ENCODE measurements at places on chromosomes 4 and X.

- DNase-seq: no peak
These were observed 48.3 kb downstream of the MTHFD2L start for GRCh38 chr4:74206088-74206825.

DNA sequence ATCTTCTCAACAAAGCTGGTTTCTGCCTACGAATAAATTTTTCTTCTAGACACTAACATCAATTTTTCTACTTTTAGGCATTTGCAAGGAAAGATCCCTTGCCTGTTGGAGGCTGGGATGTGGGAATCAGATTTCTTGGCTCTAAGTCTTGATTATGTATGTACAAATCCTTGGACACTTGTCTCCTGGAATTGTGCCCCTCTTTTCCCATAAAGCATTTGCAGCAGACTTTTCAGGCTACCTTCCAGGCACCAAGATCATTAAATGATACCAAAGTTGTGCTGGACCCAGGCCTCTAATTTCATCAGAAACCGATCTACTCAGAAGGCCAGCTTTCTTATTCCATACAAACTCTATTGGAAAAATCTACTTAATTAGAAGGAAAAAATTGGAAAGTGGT, 339.5 kb upstream of the DIPK2B start:
- DNase-seq: no peak

- DNase-seq: no peak
These were observed 11.1 kb downstream of the MAEA start for GRCh38 chr4:1300466-1301455.

DNA sequence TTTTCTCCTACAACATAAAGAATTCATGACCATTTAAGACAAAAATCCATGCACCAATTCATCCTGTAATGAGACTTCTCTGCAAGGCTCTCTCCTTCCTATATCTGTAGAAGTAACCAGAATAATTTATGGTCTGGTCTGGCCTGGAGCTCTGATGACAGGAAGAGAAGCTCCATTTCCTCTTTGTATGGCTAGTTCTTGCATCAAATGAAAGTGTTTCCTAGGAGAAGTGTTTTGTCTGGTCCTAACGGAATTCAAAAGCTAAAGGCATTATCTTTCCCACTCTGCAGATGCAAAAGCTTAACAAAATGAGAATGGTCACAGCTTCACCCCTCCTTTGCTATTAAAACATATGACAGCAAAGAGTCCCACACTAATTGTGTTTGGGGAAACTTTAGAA, 55.1 kb downstream of the SPATA18 start:
- no peak for DNase-seq

- DNase-seq: no peak
These were observed 18.6 kb downstream of the PSMD10 start for GRCh38 chrX:108072746-108073145.

DNA sequence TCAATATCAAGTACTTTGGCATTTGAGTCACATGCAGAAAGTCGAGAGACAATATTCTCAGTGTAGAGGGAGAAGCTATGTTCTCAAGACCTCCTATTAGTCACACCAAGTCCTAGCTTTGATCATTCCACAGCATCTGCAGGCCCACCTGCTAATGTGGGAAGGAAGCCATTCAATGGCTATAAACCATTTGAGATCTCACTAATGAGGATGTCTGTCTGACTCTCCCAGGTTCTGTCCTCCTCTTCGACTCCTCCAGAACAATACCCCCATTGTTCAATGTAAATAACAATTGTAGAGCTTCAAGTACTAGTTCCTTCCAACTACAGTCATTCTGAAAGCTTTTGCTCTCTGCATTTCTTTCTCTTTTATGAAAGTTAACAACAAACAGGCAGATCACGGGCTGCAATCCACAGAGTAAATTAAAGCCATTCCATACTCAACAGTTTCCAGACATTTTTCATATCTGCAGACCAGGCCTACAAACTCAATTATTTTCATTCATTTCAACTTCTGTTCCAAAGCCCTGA, 140.2 kb upstream of the EDNRA start:
- no peak for DNase-seq

- no peak for DNase-seq
These were observed 433.6 kb downstream of the MAGEB5 start for GRCh38 chrX:26649534-26649933.

DNA sequence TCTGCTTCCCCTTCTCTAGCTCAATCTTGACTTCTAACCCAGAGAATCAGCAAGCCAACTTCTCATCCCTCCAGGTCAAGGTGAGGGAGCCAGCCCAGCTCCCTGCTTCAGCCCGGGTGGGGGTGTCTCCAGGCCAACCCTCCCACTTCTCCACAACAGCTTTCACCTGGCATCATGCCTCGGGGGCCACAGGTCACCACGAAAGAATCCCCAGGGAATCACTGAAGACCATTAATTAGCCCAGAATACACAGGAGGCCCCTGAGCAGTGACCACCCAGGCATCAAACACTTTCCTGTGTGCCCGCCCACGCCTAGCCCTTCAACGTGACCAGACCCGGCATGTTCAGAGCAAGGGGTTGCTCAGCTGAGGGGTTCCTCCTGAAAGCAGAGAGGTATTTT, 646.7 kb downstream of the BCOR start:
- no peak for DNase-seq

DNA sequence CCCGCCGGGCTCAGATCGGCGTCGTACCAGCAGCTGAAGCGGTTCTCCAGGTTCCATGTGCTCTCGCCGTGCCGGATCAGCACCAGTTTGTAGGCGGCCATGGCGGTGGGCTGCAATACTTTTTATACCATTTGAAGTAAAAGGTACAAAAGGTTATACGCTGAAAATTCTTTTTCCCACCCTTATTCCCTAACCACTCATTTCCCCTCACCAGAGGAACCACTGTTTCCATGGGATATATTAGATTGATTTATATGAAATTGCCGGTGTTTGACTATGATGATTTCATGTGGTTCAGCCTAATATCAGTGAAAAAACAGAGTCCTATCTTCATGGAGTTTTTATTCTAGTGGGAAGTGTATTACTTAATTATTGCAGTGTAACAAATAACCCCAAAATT, at the start of gene PGAM4:
PGAM4 (minus strand) TSS at position 101 of the 400 bp plus-strand sequence; CDS start at position 101, 0 bp downstream.
- no peak for DNase-seq

GRCh38 chr4:164734484-164734883, 19.4 kb upstream of the SMIM31 start:
- DNase-seq: no peak

- no peak for DNase-seq
These were observed 27.6 kb upstream of the ZNF81 start for GRCh38 chrX:47808904-47809788.

DNA sequence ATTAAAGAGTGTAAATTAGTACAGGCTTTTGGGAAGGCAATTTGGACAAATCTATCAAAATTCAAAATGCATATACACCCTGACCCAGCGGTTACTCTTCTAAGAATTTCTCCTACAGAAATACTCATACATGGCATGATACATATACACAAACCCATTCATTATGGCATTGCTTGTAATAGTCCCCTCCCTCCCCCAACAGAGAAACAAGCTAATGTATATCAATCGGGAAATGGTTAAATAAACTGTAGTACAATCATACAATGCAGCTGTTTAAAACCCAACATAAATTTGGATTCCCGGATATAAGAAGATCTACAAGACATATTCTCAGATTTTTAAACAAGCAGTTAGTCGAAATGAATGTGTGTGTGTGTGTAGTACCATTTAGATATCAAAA, 808 bp downstream of the HUWE1 start:
- no peak for DNase-seq

DNA sequence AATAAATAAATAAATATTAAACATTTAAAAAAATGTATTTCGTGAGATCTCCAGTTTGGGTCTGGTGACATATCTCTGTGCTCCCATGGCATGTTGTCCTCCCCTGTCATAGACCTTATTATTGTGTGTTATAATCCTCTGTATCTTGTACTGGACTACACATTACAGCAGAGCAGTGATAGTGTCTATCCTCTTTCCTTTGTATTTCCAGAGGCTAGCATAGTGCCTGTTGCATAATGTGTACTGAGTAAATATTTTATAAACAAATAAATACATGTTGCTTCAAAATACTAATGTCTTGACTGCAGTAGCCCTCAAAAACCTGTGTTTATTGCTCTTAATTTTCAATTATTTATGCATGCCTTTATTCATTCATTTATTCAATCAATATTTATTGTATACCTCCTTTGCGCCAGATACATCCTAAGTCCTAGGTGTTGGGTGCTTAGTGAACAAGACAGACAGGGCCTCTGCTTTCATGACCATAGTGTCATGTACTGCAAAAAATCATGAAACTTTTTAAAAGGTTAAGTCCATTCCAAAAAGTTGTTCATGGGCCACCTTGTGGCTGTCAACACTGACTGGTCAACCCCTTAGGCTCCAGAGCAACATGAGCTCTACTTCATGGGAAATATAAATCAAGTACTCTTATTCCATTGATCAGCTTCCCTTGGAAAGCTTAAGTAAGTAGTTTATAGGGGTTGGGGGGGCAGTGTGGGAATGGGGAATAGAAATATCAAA, 303.9 kb downstream of the IQCM start:
- no peak for DNase-seq

GRCh38 chr4:80235451-80235850, 31.0 kb upstream of the FGF5 start:
- DNase-seq: no peak

DNA sequence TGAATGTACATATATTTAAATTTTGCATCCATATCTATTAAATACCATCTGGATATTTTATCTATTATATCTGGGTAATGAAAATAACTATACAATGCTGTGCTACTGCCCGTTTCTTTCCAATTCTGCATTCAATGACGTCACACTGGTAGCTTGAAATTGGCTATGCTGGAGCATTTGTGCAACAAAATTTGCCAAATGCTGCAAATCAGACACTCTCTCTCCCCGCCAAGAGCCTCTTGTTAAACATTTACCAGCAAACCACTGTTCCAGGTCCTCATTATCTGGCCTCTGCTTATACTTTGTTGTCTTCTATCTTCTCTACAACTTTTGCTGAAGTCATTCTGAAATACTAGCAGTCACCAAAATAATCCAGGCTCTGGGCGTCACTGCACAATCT, 938.4 kb upstream of the FTHL17 start:
- no peak for DNase-seq

DNA sequence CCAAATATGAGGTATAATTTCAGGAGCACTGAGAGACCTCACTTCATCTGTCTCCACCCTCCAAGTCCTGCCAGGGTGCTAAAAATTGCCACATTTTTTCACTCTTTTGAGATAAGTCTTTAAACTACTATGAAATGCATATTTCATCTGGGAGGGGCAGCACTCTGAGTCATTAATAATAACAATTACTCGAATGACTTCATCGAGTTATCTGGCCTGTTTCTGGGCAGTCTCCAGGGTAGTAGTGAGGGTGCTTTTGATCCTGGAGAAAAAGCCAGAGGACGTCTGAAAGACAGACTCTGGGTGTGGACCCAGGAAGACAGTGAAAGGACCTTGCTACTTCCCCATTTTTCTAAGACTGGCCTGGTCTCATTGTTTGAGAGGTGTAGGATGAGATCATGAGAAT, 42.3 kb upstream of the SRD5A3 start:
- no peak for DNase-seq
